Thoracic aorta (tissue), 2 donors: ENCODE measurements at places on chromosomes 12 and 14. TPM values are rescaled to one million over a fixed set of nuclear protein-coding genes. Genes with fewer than 3 reads are reported as not detected.

GRCh38 chr12:102010265-102010994, 51.4 kb downstream of the WASHC3 start:
- no peak for DNase-seq

KCNK10 gene
- total RNA-seq, result not detected

GRCh38 chr12:21476949-21477348, 24.5 kb downstream of the RECQL start:
- no peak for DNase-seq

DNA sequence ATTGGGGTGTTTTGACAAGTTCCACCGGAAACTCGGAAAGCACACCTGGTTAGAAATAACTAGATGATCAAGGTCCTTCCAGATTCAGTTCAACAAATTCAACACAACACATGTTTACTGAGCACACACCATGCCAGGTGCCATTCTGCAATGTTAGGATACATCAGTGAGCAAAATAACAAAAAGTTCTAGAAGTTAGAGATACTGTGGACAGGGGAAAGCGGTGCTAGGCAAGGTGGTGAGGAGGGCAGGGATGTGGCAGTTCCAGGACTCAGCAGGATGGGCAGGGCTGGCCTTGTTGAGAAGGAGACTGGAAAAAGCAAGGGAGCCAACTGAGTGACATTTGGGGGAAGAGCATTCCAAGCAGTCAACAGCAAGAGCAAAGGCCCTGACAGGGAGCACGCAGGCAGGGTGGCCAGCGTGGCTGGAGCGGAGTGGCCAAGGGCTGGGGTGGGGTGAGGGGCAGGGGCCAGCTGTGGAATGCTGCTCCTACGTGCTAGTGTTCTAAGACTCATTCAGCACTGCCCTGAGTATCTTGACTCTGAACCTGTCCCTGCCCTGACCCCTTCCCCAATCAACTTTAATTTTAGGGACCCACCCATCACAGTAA, 19.4 kb upstream of the FAIM2 start:
- DNase-seq, result no peak

CCDC63 gene
- not detected for total RNA-seq

DNA sequence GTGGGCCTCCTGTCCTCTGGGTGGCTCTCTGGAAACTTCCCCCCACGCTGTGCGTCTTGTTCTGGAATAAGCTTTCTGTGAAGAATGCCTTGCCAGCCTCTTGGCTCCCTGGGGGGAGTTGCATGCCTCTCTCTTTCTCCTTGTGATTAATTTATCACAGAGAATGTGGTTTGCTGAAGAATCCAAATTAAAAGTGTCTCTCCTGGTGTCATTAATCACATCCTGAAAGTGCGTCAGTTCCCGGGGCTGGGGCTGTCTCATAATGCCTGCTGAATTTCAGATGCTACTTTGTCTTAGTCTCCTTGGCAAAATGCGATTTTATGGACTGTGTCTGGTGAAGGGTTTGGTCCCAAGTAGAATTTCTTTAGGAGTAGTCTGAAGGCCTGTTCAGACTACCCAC, 787.7 kb upstream of the TMEM132C start:
- no peak for DNase-seq

DNA sequence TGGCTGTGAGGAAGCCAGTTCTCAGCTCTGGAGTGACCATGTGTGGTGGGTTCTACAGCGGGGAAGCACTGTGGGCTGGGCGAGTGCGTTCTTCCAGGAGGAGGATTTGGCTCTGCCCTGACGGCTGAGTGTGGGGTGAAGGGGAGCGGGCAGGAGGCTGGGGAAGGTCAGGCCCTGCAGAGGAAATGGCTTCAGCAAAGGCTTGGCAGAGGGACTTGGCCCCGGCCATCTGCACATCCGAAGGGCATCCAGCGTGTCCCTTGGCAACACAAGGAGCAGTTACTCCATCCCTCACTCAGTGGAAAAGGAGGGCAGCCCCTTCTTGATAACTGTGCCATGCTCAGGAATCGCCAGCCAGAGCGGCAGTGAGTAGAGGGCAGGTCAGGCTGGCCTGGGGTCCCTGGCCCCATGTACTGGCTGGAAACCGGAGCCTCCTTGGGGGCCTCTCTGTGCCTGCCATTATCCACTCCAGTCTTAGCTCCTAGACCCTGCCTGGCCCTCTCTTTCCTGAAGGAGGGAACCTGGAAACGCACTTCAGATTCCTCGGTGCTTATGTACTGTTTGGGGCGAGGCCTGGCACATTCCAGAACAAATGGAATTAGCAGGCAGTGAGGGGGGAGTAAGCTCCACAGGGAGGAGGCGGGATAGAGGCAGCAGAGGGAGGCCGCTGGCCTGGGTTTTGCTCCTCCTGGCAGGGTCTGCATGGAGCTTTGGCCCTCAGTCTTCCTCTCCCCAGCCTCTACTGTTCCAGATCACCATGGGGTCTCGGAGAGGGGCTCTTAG, 133.6 kb upstream of the NCOR2 start:
- no peak for DNase-seq

CCER1 gene
- total RNA-seq, result not detected
